Aorta (tissue), 5 donors: ENCODE measurements at places on chromosomes 2 and 18. TPM values are rescaled to one million over a fixed set of nuclear protein-coding genes. Genes with fewer than 3 reads are reported as not detected.

Gene PGAP1
- 9.6 TPM for total RNA-seq

- H3K27me3 ChIP-seq = no peaks in the 10 kb centered on the region
- no peak overlapping the region for H3K27ac ChIP-seq
- no peak for DNase-seq
- no peaks in the 10 kb centered on the region for H3K36me3 ChIP-seq
Observed at GRCh38 chr18:67408240-67408639, 108.3 kb downstream of the DSEL start.

- no peak for DNase-seq
- H3K27ac ChIP-seq = no peak overlapping the region
- H3K4me1 ChIP-seq = peaks cover 2% of the 10 kb centered on the region
- no peaks in the 10 kb centered on the region for H3K36me3 ChIP-seq
- H3K4me3 ChIP-seq = no peak overlapping the region
- no peaks in the 10 kb centered on the region for H3K27me3 ChIP-seq
Observed at GRCh38 chr2:11379558-11379957, 35.1 kb upstream of the ROCK2 start.

DNA sequence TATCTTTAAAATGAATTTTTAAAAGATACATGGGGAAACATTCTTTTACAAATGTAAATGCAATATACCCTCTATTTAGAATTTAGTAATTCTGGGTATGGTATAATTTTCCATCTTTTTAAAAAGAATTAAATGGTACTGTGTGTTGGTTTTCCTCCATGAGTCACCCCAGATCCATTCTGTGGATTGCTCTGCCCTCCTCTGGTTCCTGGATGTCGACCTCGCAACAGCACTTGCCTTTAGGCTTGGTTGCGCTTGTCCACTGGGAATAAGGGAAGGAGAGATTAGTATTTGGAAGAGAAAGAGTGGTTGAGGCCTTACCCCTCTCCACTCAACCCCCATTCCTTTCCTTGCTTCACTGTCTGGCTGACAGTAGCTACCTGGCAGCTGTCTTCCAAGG, 90.4 kb downstream of the FTCDNL1 start:
- no peak overlapping the region for H3K27ac ChIP-seq
- no peaks in the 10 kb centered on the region for H3K27me3 ChIP-seq
- H3K4me1 ChIP-seq = no peaks in the 10 kb centered on the region

GRCh38 chr2:120932881-120933280, 197.2 kb downstream of the GLI2 start:
- no peak overlapping the region for H3K27ac ChIP-seq
- no peaks in the 10 kb centered on the region for H3K27me3 ChIP-seq
- no peaks in the 10 kb centered on the region for H3K36me3 ChIP-seq
- no peak overlapping the region for H3K4me3 ChIP-seq
